ENCODE measurements at places on chromosomes 16 and 17.

DNA sequence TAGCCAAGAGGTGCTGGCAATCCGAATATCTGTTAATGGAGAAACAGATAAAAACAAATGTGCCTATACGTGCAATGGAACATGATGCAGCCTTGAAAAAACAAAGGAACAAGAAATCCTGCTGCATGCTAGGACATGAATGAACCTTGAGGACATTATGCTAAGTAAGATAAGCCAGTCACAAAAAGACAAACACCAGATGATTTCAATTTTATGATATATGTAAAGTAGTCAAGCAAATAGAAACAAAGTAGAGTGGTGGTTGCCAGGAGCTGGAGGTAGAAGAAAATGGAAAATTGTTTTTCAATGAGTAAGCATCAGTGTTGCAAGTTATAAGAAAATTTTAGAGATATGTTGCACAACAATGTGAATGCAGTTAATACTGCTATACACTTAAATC, 409.7 kb upstream of the CDH8 start:
- no peak for DNase-seq

- no peak for DNase-seq
Measured at GRCh38 chr17:68122587-68122986, 87.1 kb downstream of the KPNA2 start.

GRCh38 chr17:62793919-62794665, 14.0 kb downstream of the MARCHF10 start:
- DNase-seq = no peak

- DNase-seq = no peak
Measured at GRCh38 chr17:74031316-74032090, 172.0 kb upstream of the RPL38 start.

- DNase-seq = peak; percentile 89
Measured at GRCh38 chr17:42566883-42567573, at the start of gene MLX. TSS of gene MLX (plus strand) at chr17:42567100. CDS start at chr17:42567125, 25 bp downstream.

DNA sequence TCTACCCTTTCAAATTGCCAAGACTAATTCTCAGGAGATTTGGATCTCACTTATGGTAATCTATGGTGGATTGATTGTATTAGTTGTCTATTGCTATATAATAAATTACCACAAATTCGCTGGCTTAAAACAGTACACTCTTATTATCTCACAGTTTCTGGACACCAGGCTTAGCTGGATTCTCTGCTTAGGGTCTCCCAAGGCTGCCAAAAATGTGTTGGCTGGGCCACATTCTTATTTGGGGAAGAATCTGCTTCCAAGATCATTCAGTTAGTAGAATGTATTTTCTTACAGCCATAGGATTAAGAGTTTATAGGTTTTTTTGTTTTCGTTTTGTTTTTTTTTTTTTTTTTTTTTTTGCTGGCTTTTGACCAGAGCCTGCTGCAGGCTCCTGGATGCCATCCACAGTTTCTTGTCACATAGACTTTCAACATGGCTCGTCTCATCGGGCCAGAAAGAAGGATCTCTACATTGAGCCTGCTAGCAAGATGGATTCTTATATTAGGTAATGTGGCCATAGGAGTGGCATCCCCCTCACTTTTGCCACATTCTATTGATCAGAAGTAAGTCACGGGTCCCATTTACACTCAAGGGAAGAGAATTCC, 415.3 kb downstream of the KIF2B start:
- DNase-seq = no peak

DNA sequence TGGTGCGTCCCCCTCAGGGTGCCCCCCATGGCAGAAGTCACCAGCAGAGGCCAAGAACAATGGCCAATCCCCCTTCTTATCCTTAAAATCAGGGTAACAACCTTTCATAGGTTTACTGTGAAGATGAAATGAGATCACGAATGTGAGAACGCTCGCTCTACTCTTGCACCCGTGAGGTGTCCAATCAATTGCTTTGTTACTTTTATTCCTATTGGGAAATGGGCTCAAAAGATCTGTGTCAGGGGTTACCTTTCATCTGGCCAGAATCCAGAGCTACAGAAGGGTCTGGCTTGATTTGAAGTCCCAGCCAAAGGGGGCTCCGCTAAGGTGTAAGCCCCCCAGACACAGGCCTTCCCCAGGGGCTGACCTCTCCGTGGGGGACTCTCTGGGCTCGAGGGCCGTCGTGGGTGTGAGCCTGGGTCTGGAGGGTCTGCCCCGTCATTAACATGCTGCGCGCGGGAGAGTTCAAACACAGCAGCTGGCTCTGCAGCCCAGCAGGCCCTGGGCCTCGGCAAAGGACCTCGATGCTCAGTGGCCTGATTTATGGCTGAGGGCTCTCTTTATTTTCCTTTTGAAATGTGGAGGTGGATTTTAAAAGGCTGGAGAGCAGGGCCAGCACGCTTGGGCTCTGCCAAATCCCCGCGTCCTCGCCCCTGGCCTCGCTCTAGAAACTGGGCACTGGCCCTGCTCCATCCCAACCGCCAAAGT, 10.4 kb downstream of the ABR start:
- no peak for DNase-seq

- DNase-seq = no peak
Measured at GRCh38 chr17:41347869-41348760, 2.5 kb downstream of the KRT33A start.

GRCh38 chr16:89449726-89450335, 40.5 kb downstream of the ANKRD11 start:
- DNase-seq = no peak

GRCh38 chr17:70081885-70082284, 6.9 kb downstream of the KCNJ16 start:
- no peak for DNase-seq

DNA sequence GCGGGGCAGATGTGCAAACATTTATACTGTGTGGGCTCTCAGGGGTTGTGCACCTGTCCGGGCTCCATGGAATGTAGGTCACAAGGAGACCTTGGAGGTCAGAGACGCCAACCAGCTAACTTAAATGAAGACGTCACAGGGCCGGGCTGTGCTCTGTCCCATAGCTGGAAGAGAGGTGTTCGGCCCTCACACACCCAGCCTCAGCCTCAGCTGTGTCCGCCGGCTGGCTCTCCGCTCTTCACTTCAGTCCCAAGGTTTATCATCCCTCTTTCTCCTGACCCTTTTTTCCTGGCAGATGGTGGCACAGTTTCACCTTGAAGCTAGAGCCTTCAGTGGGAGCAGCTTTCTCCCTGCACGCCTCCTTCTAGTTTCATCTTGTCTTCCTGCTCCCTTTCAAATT, 6.0 kb upstream of the RBFOX3 start:
- DNase-seq = no peak

DNA sequence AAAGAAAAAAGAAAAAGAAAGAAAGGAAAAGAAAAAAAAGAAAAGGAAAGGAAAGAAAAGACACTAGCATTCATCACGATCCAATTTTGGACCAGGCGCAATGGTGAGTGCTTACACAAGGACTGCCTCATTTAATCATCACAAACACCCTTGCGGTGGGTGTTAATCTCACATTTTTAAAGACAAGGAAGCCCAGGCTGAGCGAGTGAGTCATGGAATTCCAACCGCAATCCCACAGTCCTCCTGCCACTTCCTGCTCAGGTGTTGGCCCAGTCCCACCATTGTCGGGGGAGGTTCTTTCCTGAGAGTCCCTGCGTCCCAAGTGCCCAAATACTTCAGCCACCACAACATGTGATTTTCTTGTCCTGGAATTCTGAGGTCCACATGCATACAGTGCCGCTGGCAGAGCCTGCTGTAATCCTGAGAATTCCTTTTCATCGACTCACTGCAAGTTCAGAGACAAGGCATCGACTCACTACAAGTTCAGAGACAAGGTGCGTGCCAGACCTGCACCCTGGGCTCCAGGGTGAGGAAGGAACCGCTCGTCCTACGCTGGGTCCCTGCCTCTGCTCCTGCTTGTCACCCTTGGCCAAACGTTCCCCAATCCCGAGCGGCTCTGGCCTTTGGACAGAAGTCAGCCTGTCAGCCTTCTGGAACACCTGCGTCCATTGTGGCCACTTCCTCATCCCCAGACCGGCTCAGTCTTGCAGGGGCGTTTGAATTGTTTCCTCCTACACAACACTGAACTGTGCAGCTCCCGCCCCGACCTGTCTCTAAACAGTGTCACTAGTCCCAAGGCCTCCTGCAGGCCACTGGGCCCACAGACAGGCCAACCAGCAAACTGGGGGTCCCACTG, 5.8 kb downstream of the ZG16B start:
- no peak for DNase-seq

- DNase-seq = no peak
Measured at GRCh38 chr16:66802159-66802558, 775 bp upstream of the TERB1 start.

GRCh38 chr17:8935191-8935590, 30.3 kb downstream of the PIK3R5 start:
- no peak for DNase-seq

GRCh38 chr16:87548046-87548445, 54.3 kb upstream of the JPH3 start:
- no peak for DNase-seq

DNA sequence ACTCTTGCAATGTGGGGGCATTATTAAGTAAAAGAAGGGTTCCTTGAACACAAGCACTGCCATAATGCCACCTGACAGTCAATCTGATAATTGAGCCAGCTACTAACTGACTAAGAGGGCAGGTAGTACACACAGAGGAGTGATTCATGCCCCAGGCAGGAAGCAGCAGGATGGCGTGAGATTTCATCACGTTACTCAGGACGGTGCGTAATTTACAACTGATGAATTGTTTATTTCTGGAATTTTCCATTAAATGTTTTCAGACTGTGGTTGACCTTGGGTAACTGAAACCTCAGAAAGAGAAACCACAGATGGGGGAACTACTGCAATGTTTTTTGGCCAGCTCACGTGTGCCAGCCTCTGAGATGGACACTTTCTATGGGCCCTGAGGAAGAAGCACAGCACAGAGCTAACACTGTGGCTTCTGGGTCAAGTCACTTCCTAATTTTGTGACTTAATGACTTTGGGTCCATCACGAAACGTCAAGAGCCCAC, 46.7 kb downstream of the C17orf67 start:
- DNase-seq = no peak

- DNase-seq = no peak
Measured at GRCh38 chr16:47241061-47241460, 97.3 kb upstream of the NETO2 start.

DNA sequence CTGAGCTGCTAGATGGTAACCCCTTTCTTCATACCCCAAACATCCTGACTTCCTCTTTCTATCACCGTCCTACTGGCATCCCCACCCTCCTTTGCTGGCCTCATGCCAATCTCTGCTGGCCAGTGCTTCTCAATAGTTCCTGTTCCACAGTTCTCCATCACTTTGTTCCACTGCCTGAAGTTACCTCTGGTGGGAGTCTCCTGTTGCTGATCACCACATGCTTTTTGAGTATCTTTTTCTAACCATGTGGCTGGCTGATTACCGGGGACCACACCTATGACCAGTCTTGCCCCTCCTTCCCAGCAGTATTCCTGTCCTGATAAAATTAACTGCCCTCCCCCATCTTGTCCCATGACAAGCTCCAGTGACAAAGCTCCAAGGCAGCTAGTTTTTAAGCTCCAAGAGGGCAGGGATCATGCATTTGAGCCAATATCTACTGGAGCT, 380.4 kb upstream of the CCL2 start:
- DNase-seq = no peak

GRCh38 chr17:65892912-65893377, 299.0 kb downstream of the CEP112 start:
- no peak for DNase-seq

GRCh38 chr17:49520386-49521087, 25.4 kb downstream of the NGFR start:
- no peak for DNase-seq

DNA sequence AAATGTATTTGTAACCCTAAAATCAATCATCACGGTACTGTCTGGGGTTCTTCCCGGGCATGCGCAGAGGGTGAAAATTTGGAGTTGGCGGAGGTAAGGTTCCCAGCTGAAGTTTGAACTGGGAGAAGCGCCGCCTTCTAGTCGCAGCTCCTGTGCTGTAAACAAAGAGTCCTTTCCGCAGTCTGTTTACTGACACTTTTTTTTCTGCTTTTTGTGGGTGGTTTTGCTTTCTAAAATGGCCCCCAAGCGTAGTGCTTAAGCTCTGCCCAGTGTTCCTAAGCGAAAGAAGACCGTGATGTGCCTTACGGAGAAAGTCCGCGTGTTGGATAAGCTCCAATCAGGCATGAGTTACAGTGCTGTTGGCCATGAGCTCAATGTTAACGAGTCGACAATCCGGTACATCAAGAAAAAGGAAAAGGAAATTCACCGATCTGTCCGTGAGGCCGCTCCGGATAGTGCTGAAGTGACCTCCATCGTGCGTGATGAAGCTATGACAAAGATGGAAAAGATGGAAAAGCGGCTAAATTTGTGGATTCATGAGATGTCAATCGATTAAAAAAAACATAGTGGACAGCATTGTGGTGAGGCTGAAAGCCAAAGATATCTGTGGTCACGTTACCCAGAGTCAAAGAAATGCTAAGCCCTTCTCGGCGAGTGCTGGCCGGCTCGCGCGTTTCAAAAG, 570 bp upstream of the CFDP1 start:
- DNase-seq = peak; percentile 40

GRCh38 chr17:73400915-73401545, 89.2 kb upstream of the CDC42EP4 start:
- no peak for DNase-seq

DNA sequence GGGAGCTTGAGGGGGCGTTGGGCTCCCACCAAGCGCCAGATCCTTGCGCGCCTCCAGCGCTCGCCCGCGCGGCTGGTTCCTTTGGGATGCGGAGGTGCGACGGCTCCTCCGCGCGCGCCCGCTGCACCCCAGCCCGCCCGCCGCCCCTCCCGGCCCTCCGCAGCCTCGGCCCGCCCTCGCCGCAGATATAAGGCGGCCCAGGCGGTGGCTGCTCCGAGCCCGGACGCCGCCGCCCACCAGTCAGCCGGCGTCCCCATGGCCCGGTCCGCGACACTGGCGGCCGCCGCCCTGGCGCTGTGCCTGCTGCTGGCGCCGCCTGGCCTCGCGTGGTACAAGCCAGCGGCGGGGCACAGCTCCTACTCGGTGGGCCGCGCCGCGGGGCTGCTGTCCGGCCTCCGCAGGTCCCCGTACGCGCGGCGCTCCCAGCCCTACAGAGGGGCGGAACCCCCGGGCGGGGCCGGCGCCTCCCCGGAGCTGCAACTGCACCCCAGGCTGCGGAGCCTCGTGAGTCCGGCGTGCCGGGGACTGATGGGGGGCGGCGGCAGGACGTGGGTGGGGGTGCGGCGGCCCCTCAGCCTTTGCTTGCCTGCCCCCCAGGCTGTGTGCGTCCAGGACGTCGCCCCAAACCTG, at the start of gene NPB:
NPB (plus strand) TSS at position 216 of the 630 bp plus-strand sequence; CDS start at position 256, 40 bp downstream.
- no peak for DNase-seq
